ENCODE measurements at places on chromosomes 13 and 19.

DNA sequence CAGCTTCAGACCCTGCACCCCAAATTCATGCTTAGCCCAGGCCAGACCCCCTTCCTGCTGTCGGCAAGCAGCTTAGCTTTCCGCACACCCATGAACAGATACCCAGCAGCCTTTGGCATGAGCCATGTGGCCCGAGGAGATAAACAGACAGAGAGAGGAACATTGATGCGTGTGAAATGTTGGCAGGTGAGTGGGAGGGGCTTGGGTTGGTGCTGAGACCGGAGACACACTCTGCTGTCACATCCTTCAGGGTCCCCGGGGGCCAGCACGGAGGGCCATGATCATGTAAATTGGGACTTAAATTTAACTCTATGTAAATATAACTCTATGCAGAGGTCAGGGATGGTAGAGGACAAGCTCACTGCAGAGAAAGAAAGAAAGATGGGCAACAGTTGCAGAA is 1.5 kb downstream of the CD22 start:
- no peak for DNase-seq

GRCh38 chr13:94459116-94459515 is 20.4 kb downstream of the DCT start:
- no peak for DNase-seq

GRCh38 chr13:78680115-78680561 is 21.2 kb upstream of the OBI1 start:
- DNase-seq = no peak

DNA sequence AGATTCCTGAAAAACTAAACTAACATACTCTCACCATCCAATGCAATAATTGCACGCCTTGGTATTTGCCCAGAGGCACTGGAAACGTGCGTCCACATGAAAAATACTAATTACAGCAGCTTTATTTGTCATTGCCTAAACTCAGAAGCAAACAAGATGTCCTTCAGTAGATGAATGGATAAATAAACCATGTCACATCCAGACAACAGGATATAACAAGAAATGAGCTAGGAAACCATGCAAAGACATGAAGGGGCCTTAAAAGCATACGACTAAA is 25.0 kb downstream of the ELL start:
- DNase-seq = no peak

GRCh38 chr13:99970651-99971575 is 654 bp downstream of the ZIC5 start:
- DNase-seq = no peak

GRCh38 chr13:106151056-106151699 is 384.3 kb downstream of the EFNB2 start:
- DNase-seq = no peak

DNA sequence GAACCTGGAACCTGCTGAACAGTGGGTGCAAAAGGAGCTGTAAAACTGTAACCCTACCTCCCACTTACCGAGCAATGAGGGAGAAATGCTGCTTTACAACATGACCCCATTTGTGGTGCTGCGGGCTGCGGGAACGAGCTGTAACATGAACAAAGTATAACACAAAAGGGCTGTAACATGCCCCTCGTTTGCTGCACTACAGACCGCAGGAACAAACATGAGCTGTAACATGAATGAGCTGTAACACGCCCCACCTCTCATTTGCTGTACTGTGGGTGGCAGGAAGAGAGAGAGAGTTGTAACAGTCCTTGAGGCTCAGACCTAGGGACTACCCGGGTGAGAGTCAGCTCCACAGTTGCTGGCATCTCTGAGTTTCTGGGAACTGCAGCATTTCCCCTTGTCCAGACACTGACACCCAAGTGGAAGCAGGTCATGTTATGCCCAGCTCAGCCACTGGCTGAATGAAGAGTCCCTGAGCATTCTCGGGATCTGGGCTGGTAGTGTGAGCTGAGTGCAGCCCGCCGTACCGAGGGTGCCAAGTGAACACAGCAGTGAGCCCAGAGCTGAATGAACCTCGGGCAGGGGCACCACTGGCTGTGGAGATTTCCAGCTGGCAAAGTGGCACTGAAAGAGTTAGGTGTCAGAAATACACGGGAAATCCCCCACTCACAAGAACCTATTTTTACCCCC is 1385.3 kb upstream of the SPRY2 start:
- no peak for DNase-seq

GRCh38 chr19:2081873-2082810 is 14.0 kb downstream of the MOB3A start:
- DNase-seq = no peak

DNA sequence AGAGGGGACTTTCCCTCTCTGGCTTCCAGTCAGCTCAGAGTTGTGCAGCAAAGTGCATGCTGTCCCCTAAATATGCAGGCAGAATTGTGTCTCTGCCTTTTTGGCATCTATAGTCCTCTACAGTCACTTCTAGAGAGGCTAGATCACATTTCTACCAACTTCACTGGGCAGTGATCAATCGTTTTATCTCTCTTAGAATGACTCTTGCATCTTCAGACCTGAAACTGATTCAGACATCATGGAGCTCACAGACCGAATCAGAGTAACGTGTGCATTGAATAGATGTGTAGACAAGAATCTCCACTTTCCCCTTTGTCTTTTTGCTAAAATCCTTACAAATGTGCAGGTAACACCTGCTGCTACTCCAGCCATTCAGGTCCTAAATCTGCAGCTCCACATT is 6.2 kb downstream of the ZNF253 start:
- no peak for DNase-seq

GRCh38 chr13:20270163-20270865 is 38.2 kb upstream of the GJB6 start:
- no peak for DNase-seq

- no peak for DNase-seq
These were observed 36.5 kb upstream of the NPAS1 start for GRCh38 chr19:46983097-46983496.

GRCh38 chr13:39918620-39919236 is 263.3 kb downstream of the COG6 start:
- no peak for DNase-seq

- DNase-seq = no peak
These were observed 758 bp upstream of the CACNG7 start for GRCh38 chr19:53908106-53908934.

DNA sequence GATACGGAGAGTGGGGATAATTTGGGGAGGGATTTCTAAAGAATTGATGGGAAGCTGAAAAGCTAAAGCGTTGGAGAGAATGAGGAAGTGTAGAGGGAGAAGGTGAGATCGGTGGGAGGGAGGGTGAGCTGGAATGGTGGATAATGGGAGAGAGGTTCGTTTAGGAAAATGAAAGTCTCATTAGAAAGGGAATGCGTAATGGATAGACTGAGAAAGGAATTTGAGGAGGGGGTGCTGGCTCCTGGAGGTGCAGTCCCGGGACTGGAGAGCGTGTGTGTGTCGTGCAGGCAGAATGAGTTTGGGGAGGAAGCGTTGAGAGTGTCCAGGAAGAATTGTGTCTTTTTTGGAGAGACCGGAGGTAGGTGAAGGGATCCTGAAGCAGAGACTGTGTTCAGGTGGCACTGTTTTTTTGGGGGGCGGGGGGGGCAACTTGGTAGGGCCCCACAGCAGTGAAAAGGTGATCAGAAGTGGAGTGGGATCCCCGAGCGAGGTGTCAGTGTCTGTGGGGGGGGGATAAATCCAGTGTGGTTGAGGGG is 1.4 kb downstream of the ACTN4 start:
- no peak for DNase-seq

DNA sequence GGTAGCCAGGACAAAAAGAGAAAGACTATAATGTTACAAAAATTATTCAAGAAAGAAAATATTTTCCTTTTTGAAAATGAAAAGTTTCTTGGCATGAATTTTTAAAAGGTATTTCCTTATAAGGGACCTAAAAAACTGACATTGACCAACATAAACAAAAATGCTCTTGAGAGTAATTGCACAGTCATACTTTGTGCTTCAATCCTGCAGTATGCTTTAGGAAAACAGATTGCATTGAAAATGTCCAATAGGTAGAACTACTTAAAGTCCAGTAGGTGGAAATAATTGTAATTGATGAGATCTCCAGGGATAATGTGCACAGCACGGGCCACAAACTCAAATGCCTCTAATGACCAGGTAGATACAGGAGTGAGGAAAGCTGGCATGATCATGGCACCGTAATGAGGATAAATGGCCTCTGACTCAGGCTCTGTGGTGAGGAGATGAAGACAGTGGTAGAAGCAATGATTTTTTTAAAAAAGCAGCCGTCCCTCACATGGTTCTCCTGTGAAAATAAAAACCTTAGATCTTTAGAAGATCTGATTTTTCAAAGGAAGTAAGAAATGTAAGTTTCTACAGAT is 278.0 kb downstream of the ITGBL1 start:
- no peak for DNase-seq

GRCh38 chr13:67283637-67284036 is 53.5 kb upstream of the PCDH9 start:
- DNase-seq = no peak

DNA sequence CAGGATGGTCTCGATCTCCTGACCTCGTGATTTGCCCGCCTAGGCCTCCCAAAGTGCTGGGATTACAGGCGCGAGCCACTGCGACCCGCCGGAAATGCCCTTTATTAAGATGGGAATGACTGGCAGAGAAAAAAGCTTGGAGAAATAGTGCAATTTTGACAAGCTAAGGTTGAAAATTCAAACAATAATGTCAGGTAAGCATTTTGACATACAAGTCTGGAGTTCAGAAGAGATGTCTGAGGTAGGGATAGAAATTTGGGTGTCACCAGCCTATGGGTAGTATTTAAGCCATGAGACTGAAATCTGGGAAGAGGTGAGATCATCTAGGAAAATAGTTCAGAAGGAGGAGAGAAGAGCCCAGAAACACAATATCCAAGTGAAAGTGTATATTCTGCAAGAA is 17.1 kb upstream of the PAN3 start:
- no peak for DNase-seq

DNA sequence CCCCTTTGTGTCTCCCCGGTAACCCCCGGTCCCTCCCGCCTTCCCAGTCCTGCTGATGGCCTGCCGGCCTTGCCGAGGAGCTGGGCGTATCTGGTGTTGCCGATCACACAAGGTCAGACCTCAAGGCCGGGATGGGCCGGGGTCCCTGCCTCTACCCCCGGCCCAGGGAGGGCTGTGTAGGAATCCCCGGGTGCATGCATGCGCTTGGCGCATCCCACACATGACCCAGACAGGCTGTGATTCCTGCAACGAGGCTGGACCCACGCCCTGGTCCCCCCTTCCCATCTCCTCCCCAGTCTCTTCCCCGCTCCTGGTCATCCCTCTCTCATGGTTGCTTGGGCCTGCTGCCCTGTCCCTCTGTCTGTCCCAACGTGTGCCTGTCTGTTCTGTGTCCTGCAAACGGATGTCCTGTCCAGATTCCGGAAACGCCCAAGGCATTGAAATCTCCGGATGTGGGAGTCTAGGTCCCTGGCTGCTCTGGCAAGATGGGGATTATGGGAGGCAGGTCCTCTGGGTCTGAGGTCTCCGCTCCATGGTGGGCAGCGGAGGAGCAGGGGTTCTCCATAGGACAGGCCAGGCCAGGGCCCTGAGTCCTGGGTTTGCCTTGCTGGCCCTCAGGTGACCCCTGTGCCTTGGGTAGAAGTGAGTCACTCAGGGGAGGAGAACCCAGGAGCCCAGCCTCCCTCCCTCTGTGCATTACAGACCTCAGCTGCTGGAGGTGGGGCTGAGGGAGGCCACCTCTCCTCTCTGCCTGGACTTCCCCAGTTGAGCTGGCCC is 1.6 kb downstream of the PKN1 start:
- no peak for DNase-seq

DNA sequence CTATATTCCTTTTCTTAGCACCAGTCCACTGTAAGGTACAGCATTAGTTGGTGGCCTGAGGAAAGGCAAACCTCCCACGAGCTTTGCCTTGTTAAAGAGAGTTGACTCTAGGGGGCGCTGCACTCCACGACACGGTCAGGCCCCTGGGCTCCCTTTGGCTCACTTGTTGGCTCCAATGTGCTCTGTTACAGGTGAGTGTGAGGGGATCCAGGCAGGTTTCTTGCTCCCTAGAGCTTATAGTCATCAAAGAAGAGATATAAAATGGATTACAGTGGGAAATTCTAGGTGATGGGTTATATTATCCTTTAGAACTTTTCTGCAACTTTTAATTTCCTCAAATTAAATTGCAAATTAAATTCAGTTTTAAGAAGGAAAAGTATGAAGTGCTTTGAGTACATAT is 3.7 kb downstream of the WDR87 start:
- peak; percentile 74 for DNase-seq

GRCh38 chr19:37594982-37595382 is 306 bp downstream of the ZNF540 start:
- no peak for DNase-seq

DNA sequence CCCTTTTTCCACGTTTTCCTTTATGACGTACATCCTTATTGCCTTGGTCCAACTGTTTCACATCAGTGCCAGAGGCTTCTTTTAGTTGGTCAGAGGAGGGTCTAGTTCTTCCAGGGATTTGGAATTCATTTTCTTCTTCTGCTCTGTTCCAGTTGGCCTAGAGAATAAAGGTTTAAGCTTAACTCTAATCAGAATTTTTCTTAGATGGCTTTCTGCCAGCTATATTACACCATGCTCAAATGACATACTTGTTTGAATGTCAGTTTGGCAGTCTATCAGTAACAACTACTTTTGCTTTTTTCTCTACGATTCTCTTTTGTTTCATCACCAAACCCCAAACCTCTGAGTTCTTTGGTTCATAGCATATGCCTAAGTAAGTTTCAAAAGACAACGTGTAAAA is 16.8 kb downstream of the SPART start:
- DNase-seq = no peak

GRCh38 chr13:103605546-103606326 is 539.5 kb upstream of the SLC10A2 start:
- no peak for DNase-seq
